Activated naive CD4-positive, alpha-beta T cell treated with anti-CD3 and anti-CD28 coated beads for 36 hours (primary cell): ENCODE measurements at places on chromosomes 11 and 22. TPM values are rescaled to one million over a fixed set of nuclear protein-coding genes. Genes with fewer than 3 reads are reported as not detected.
A peak's percentile ranks its signal among the peaks of the same experiment; 100 is the strongest.

LRRC32 gene
- 3.0 TPM for total RNA-seq

FIBIN gene
- not detected for total RNA-seq

VSIG10L2 gene
- total RNA-seq = not detected

CHEK1 gene
- 164 TPM for total RNA-seq

BSX gene
- not detected for total RNA-seq

MS4A4A gene
- not detected for total RNA-seq

RAPSN gene
- total RNA-seq = not detected

DNA sequence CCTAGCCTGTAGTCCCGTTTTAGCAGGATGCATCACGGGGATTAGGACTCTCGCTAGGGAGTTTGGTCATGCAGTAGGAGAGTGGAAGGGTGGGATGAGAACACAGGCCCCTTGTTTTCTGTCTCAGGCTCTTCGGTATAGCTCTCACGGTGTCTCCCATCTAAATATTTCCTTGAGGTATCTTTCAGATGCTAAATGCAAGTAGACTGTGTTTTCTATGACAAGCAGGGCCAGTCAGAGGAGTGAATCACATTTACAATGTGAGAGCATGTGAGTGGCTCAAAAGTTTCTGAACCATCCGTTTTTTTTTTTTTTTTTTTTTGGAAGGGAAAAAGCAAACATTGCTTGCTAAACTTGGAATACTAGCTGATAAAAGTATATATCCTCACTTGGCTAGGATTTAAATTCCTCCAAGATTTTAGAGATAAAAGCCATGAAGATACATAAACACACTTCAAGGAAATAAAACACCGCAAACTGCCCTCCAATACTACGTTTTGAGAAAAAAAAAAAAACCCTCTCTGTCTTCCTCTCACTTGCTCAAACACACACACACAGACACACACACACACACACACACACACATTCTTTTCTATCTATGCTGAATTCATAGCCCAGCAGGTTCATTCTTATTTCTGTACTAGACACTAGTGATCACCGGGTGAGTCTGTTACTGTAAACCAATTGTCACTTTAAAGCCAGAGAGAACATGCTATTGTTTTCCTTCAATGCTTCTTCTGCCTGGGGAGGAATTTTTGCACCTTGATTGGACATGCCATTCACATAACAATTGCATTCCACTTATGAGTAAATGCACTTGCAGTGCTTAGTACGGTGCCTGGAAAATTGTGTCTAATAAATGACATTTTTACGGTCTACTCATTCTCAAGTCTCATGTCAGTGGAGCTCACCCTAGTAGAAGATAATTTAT lies 224.6 kb upstream of the CCDC90B start:
- H3K4me1 ChIP-seq = no peaks in the 10 kb centered on the region
- no peak overlapping the region for H3K4me3 ChIP-seq
- H3K36me3 ChIP-seq = no peaks in the 10 kb centered on the region
- no peak overlapping the region for H3K27ac ChIP-seq
- no peak for DNase-seq
- no peaks in the 10 kb centered on the region for H3K27me3 ChIP-seq

GRCh38 chr22:20128902-20129746 lies 2.5 kb upstream of the ZDHHC8 start:
- H3K4me1 ChIP-seq = peaks cover 25% of the 10 kb centered on the region
- peak; percentile 70 for DNase-seq
- peak overlapping the region; percentile 68 for H3K27ac ChIP-seq
- H3K4me3 ChIP-seq = peak overlapping the region; percentile 6

- H3K27me3 ChIP-seq = no peaks in the 10 kb centered on the region
- DNase-seq = peak; percentile 53
- peaks cover 2% of the 10 kb centered on the region for H3K36me3 ChIP-seq
- H3K4me3 ChIP-seq = peak overlapping the region; percentile 97
These were observed 852 bp downstream of the TRAF6 start for GRCh38 chr11:36509201-36509639.

DNA sequence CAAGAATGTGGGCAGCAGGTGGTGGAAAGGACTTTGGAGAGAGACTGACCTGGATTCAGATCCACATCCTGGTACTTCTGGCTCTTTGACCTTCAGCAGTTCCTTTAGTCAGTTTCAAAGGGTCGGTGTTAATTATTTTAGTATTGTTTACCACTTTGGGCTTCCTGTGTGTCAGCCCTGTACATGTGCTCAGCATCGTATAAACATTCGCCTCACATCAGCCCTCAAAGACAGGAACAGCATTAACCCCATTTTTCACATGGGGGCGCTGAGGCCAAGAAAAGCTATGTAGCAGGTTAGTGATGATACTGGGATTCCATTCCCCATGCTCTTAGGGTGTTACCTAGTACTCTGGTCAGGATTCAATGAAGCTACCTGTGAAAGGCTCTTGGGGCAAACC lies 72.1 kb upstream of the YWHAH start:
- no peak overlapping the region for H3K27ac ChIP-seq
- DNase-seq = peak; percentile 30
- no peak overlapping the region for H3K4me3 ChIP-seq
- H3K4me1 ChIP-seq = no peaks in the 10 kb centered on the region
- H3K27me3 ChIP-seq = no peaks in the 10 kb centered on the region

DNA sequence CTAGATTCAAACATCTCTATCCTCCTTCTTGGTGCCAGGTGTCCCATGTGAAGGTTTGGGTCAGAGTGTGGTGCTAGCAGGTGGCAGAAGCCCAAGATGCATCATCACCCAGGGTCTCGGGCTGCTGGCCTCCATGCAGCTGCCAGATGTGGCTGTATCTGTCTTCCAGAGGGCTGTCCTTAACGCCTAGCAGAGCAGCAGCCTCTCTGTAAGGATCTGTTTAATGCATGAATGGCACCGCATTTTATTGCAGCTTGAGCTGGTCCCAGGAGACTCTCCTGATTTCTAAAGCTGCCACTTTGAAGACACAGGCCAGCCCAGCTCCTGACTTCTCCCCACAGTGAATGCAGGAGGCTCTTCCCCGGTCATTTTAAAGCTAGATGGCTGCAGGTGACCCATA lies 26.3 kb downstream of the SLC1A2 start:
- no peak overlapping the region for H3K27ac ChIP-seq
- no peak overlapping the region for H3K4me3 ChIP-seq
- no peaks in the 10 kb centered on the region for H3K36me3 ChIP-seq
- H3K4me1 ChIP-seq = peaks cover 31% of the 10 kb centered on the region
- DNase-seq = no peak

DNA sequence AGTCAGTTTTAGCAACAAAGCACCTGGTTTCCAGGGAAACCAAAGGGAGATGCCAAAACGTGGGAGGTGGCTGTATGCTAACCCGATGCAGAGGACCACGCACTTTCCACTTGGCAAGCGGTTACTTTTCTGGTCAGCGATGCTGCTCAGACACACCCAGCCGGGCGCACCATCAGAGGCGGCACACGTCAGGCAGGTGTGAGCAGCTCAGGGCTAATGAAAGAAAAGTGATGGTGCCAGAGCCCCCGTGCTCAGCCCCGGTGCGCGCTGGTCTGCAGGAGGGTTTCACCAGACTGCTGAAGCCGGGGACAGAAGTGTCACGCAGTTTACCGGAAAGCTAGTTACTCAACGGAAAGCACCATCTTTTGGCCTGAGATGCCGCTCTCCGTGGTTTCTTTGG lies 5.7 kb downstream of the LTO1 start:
- peaks cover 20% of the 10 kb centered on the region for H3K4me1 ChIP-seq
- H3K27me3 ChIP-seq = no peaks in the 10 kb centered on the region

- H3K36me3 ChIP-seq = peaks cover 5% of the 10 kb centered on the region
- H3K27ac ChIP-seq = no peak overlapping the region
- no peak for DNase-seq
- peaks cover 34% of the 10 kb centered on the region for H3K4me1 ChIP-seq
- H3K27me3 ChIP-seq = no peaks in the 10 kb centered on the region
These were observed 59.4 kb downstream of the MICAL2 start for GRCh38 chr11:12169822-12170221.

- no peak overlapping the region for H3K4me3 ChIP-seq
- H3K36me3 ChIP-seq = no peaks in the 10 kb centered on the region
- no peak for DNase-seq
- H3K27me3 ChIP-seq = no peaks in the 10 kb centered on the region
These were observed 168.5 kb downstream of the ARHGAP42 start for GRCh38 chr11:100855466-100856067.

DNA sequence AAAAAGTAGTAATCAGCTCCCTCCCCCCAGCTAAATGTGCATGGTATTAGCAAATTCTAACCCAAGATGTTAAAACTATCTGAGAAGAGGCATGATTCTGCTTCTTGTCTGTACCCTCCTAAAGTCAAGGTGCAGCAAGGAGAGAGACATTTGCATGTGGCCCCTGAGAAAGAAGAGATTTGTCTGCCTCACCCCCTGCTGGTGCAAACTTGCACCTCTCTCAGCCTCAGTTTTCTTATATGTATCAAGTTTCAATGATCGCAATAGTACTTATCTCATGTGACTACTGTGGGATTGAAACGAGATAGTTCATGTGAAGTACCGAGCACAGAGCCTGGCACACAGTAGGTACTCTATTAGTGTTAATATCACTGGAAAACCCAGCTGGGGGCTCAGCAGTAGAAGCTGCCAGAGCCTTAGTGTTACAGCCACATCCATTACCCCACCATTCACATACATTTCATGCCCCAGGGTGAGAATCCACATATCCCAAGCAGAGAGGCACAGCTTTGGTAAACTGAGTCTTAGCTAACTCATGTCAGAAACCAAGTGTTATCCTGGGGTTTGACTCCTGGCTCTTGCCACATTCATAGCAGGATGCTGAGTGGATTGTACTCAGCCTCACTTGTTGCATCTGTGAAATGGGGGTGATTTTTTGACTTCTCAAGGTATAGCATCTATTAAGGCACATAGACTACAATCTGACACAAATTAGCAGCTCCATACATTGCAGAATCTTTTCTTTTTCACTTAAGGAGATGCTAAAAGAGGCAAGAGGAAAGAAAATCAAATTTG lies 24.9 kb downstream of the CD44 start:
- H3K4me1 ChIP-seq = peaks cover 99% of the 10 kb centered on the region
- no peaks in the 10 kb centered on the region for H3K27me3 ChIP-seq
- DNase-seq = peak; percentile 68
- peak overlapping the region; percentile 98 for H3K27ac ChIP-seq
- peaks cover 47% of the 10 kb centered on the region for H3K36me3 ChIP-seq

DNA sequence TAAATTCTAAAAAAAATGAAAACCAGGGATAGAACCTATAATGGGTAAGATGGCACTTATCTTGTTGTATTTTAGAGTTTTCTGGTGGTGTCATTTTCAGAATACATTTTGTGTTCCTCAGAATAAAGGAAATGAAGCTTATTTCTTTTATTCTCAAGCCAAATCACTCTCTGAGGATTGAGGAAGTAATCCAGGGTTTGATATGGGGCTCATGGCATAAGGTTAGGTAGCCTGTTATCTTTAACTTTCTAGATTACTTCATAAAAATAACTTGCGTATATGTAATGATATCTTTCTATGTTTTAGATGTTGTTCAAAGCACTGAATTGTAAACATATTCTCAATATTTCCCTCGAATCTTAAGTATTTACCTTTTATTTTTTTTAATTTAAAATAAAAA lies 33.5 kb downstream of the PDE3B start:
- peaks cover 60% of the 10 kb centered on the region for H3K4me1 ChIP-seq
- H3K27me3 ChIP-seq = no peaks in the 10 kb centered on the region
- H3K36me3 ChIP-seq = peaks cover 42% of the 10 kb centered on the region
- no peak overlapping the region for H3K27ac ChIP-seq

- H3K27ac ChIP-seq = no peak overlapping the region
- H3K36me3 ChIP-seq = no peaks in the 10 kb centered on the region
- H3K4me3 ChIP-seq = no peak overlapping the region
These were observed 60.6 kb upstream of the CRYBB3 start for GRCh38 chr22:25139062-25139461.

DNA sequence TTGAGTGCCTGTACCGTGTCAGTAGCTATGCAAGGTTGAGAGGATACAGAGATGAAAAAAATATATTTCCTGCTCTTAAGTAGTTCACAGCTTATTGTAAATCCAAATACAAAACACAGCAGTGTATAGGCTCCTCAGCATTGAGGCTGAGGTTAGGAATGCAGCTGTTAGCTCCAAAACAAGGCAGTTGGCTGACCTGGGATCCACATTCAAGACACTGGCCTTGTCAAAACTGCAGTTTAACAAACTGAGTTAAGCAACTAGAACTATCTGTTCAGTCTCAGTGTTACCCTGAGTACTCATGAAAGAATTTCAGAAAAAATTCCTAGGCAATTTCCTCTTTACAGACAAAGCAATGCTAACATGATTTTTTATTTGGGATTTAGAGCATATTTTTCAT lies 42.8 kb downstream of the REXO2 start:
- DNase-seq = no peak
- H3K4me1 ChIP-seq = no peaks in the 10 kb centered on the region
- no peaks in the 10 kb centered on the region for H3K36me3 ChIP-seq
- no peak overlapping the region for H3K4me3 ChIP-seq
- no peak overlapping the region for H3K27ac ChIP-seq

GRCh38 chr11:10911907-10912306 lies 54.1 kb upstream of the ZBED5 start:
- H3K27me3 ChIP-seq = no peaks in the 10 kb centered on the region
- H3K4me3 ChIP-seq = no peak overlapping the region
- H3K27ac ChIP-seq = no peak overlapping the region
- no peak for DNase-seq
- no peaks in the 10 kb centered on the region for H3K36me3 ChIP-seq

GRCh38 chr11:99277281-99277680 lies 256.5 kb downstream of the CNTN5 start:
- no peak for DNase-seq
- H3K27me3 ChIP-seq = no peaks in the 10 kb centered on the region
- no peak overlapping the region for H3K4me3 ChIP-seq
- no peaks in the 10 kb centered on the region for H3K36me3 ChIP-seq

DNA sequence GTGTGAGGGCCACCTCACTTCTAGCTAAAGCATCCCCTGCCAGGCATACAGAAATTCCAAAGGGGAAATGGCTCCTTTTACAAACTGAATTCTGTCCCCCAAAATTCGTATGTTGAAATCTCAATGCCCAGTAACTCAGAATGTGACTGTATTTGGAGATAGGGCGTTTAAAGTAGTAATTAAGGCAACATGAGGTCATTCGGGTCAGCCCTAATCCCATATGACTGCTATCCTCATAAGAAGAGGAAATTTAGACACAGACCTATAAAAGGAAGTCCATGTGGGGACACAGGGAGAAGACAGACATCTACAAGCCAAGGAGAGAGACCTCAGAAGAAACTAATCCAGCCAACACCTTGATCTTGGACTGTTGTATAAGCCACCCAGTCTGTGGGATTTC lies 119.1 kb downstream of the CHST1 start:
- H3K27me3 ChIP-seq = peaks cover 8% of the 10 kb centered on the region
- no peaks in the 10 kb centered on the region for H3K36me3 ChIP-seq
- H3K27ac ChIP-seq = no peak overlapping the region
- DNase-seq = no peak
- no peaks in the 10 kb centered on the region for H3K4me1 ChIP-seq

DNA sequence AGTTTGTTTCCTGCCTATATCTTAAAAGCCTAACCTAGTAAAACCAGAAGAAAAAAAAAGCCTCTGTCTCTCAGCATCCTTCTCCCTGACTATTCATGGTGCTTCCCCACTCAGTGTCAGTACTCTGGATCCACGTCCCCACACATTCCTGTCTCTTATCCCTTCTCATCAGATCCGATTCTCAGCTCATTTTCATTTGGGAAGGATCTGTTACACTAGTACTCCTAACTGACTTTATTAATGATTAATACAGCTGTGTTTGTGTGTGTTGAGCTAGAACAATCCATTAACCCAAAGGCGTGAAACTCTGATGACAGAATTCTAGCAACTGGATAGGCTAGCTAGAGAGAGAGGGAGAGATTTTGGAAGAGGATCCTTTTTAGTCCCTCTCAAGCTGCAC lies 1.5 kb downstream of the PRRG4 start:
- H3K27me3 ChIP-seq = peaks cover 36% of the 10 kb centered on the region
- H3K4me3 ChIP-seq = no peak overlapping the region
- H3K27ac ChIP-seq = no peak overlapping the region
- H3K36me3 ChIP-seq = no peaks in the 10 kb centered on the region
- DNase-seq = no peak
- peaks cover 6% of the 10 kb centered on the region for H3K4me1 ChIP-seq
